ENCODE measurements at places on chromosomes 2 and 18.

- peak; percentile 7 for DNase-seq
Observed at GRCh38 chr2:212520340-212520739, 18.3 kb downstream of the ERBB4 start.

DNA sequence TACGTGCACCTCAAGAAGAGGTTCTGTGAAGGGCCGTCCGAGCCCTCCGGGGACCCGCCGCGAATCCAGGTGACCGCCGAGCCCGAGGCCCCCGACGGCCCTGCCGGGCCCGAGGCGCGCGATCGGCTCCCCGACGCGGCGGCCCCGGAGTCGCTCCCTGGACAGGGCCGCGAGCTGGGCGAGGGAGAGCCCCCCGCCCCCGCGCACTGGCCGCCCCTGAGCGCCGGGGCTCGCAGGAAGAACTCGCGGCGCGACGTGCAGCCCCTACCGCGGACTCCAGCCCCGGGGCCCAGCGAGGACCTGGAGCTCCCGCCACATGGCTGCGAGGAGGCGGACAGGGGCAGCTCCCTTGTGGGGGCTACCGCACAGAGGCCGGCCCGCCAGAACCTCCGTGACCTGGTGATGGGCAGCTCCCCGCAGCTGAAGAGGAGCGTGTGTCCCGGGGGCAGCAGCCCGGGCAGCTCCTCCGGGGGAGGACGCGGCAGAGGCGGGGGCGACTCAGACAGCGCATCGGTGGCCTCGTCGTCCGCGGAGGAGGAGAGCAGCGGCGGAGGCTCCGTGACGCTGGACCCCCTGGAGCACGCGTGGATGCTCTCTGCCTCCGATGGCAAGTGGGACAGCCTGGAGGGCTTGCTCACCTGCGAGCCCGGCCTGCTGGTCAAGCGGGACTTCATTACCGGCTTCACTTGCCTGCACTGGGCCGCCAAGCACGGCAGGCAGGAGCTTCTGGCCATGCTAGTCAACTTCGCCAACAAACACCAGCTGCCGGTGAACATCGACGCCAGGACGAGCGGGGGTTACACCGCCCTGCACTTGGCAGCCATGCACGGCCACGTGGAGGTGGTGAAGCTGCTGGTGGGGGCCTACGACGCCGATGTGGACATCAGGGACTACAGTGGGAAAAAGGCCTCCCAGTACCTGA is 812 bp downstream of the SOWAHC start:
- DNase-seq: no peak

DNA sequence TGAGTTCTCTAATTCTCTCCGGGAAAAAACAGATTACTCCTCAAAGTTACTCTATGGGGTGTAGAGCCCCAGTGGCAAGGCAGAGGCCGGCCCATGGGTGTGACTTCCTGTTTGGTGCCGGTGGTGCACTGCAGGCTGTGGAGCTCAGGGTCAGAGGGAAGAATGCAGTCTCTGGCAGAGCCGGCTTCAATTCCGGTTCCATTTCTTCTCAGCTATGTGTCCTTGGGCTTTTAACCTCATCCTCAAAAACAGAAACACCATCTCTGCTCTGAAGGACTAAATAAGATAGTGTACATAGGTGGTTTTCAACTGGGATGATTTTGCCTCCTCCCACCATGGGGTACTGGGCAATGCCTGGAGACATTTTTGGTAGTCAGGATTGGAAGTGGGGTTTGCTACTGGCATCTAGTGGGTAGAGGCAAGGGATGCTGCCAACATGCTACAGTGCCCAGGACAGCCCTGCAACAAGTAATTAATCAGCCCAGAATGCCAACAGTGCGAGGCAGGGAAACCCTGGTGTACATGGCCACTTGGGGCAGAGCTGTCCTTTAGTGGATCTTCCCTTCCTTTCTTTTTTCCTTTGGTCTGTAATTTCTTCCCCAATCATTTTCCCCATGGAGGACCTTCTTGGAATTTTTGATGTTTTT is 81.2 kb downstream of the INSIG2 start:
- DNase-seq: no peak

DNA sequence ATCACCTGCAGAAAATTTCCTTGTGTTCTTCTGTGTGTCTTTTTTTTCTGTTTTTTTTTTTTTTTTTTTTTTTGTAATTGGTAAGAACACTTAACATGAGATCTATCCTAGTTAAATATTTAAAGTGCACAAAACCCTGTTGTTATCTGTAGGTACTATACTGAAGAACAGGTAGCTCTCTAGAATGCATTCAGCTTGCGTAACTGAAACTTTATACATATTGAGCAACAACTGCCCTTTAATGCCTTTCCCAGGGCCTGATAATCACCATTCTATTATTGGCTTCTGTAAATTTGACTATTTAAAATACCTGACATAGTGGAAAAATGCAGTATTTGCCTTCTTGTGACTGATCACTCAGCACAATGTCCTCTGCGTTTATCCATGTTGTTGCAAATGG is 701.8 kb downstream of the SUCLG1 start:
- DNase-seq: no peak

GRCh38 chr2:180322781-180323180 is 315.7 kb upstream of the CWC22 start:
- no peak for DNase-seq

DNA sequence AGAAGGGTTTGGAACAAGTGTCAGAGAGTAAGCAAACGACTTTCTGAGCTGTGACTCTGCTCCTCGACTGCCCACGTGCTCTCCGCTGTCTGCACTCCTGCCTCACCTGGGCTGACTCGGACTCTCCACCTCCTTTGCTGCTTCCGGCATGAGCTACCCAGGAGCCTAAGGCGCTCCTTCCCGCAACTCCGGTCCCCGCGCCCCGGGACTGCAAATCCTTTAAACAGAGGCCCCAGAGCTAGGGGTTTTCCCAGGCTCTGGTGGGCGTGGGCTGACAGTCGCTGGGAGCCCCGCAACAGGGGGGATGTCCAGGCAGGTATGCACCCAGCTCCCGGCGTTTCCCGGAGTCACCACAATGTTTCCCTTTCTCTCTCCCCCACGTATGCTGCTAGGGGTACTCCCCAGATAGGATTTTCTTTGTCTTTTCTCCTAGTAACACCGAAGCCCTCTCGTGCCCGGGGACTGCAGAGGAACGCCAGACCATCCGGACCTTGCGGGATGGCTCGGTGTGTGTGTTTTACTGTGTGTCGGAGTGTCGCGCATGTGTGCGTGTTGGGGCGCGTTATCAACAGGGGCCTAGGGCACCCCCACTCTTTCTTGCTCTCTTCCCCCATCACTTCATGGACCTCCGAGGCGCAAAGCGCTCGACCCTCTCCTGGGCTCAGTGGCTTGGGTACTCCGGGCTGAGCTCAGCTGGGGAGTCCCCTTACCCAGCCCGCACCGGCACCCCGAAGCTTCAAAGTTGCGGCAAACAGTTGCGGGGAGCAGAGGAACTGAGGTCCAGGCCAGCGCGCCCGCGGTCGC is 691 bp upstream of the THSD7B start:
- no peak for DNase-seq

DNA sequence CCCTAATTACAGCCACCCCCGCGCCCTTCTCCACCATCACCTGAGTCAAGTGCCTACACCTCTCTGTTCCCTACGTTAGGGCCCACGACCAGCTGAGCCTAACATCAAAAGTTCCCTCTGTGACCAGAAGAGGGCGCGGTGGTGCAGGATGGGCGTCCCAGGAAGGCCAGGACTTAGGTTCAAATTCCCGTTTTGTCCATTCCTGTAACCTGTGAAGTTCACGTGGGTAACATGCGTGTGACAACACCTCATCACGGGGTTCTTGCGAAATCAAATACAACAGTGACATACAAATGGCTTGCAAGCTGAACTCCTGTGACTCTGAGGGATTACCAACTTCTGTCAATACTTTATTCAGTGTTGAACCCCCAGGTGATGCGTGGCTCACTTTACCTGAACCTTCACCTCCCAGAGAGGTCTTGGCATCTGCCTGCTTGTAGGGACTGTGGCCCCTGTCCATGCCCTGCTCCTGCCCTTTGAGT is 207.9 kb downstream of the ARL4C start:
- peak; percentile 65 for DNase-seq

DNA sequence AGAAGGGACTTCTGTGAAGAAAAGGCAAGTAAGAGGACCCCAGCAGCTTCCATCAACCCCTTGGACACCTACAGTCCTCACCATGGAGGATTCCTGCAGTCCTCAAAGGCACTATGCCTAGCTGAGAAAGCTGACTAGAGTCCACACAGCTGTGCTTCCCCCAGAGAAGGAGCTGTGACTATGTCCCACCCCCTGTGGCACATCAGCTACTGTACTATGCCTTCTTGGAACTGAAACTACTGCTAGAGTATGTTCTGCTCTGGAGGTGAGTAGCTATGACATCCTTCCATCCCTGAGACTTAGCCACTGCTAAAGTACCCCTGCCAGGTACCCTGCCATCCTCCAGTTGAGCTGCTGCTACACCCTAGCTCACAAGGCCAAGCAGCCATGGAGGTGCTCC is 690.2 kb upstream of the CHAC2 start:
- DNase-seq: no peak

DNA sequence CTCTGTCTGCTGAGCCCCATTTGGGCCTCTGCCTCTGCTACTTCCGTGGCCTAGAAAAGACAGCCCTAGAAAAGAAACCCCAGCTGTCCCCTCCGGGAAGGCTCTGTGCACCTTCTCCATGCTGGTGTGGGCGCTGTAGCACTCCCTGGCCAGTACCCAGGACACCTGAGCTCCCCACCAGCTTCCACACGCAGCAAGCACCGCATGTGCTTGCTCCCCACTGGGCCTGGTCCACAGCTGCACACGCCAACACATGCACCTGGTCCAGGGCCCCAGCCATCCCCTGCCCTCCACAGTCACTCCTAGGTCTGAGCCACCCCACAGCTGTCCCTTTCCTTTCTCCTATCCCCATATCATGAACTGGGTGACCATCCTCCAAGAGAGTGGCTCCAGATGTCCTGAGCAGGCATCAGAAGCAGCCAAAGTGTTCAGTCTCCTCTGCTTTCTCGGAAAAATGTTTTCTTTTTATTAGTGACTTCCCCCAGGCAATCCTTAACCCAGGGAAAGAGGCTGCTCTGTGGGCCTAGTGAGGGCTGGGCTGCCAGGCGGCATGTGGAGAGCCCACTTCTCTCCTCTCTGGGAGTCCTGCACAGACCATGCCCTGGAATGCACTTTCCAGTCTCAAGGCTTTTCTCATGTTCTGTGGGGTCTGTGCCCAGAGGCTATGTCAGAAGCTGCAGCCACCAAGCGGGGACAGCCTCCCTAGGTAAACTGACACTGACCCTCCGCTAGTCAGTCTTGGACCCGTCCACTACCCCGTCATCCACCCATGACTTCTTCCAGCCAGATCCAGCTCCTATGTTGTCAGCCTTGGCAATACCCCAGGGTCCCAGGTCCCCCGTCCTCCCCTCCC is 133.7 kb downstream of the KLHL29 start:
- no peak for DNase-seq
